ENCODE measurements at places on chromosomes 7 and 10.

GRCh38 chr7:124761164-124761715 is 4.4 kb downstream of the GPR37 start:
- DNase-seq = no peak

DNA sequence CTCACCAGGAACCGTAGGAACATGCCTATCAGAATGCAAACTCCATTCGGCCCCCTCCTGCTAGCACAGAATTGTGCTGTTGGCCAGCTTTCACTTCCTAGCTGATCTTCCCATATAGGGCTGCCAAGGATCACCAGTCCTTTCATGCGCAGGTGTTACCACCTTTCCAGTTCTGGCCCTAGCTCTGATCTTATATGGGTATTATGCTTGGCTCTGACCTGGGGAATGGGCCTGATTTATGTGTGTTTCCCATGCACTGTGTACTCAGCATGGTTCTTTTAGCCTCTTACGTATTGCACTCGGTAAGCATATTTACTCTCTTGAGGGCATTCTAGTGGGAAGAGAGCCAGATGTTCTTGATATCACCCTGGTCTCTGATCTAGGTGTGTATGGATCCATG is 11.1 kb downstream of the SLC35G1 start:
- DNase-seq = no peak

- no peak for DNase-seq
Measured at GRCh38 chr7:23333671-23334246, 34.6 kb downstream of the MALSU1 start.

- DNase-seq = no peak
Measured at GRCh38 chr10:89425000-89425399, 10.6 kb downstream of the IFIT5 start.

GRCh38 chr10:118816471-118817168 is 61.9 kb upstream of the CACUL1 start:
- DNase-seq = no peak

- no peak for DNase-seq
Measured at GRCh38 chr10:17088118-17088806, 41.3 kb downstream of the CUBN start.

GRCh38 chr7:99090771-99091542 is 53.0 kb downstream of the SMURF1 start:
- DNase-seq = no peak

DNA sequence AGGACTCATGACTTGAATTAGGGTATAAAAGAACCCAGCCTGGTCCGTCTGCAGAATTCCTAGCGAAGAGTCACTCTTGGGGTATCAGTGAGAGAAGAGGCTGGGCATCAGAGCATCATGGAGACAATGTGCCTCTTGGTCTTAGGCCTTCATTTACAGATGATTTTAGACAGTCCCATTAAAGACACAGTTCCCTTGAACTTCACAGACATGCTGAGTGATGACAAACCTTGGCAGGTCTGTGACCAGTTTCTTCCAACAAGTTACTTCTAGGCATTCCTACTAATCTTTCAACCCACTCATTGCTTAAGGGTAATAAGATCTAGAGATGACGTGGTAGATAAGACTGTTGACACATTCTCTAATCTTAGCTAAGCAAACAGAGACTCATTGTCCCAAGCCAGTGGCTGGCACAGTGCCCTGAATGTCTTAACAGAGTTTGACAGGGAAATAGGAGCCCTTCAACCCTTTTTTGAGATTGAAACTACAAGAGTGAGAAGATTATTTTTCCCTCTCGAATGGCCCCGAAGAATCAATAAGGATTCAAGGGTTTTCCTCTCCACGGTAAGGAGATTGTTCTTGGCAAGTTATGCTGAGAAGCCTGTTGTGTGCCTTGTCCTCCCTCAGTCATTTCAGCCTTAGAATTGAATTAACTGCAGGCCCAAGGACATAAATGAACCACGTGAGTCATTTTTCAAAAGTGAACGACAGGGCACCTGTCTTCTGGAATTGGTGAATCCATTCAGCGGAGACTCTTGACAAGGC is 281.1 kb downstream of the CCDC3 start:
- DNase-seq = no peak

DNA sequence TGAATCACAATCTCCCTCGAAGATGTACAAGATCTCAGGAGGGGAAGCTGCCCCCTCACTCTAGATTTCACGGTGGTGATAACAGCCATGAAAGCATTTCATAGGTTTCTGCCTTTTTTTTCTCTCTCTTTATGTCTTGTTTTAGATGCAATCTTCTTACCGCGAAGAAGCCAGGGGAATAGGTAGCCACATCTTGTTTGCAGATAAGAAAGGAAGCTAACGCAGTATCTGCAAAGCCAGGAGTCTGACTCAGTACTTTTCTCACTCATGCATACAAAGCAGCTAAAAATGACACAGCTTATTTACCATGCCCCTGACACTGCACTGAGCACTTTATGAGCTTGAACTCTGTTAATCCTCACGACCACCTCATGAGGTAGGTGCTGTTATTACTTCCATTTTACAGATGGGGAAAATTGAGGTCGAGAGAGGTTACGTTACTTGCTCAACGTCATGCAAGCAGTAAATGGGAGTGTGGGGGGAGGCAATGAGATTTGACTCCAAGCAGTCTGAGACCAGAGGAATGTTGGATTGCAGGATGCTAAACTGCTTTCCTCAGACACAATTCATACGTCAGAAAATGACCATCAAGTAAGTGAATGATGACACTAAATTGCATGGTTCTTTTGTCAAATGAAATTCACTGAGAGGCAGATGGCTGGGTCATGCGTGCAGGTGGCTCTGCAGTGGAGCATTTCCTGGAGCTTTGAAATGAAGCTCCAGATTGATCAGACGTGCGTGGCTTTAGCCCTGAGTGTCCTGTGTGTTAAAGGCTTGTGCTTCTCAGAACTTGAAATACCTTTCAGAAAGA is 3.3 kb downstream of the MAP3K8 start:
- peak; percentile 19 for DNase-seq

- no peak for DNase-seq
Measured at GRCh38 chr10:867807-868206, 63.7 kb downstream of the LARP4B start.

DNA sequence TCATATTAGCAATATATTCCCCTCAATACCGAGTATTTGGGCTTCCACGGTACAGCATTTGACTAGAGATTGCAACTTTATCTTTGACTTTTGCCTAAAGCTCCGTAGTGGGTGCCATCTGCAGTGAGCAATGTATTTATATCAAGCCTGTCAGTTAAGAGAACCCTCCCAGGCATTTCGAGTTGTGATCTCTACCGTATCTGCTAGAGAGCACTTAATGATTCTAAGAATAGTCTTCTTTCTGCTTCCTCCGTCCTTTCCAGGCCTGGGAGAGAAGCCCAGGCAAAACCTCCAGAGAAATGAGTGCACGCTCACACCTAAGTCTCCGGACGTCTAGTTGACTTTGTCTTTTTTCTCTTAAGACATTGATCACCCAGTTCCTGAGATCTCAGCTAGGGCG is 210.6 kb downstream of the KLF6 start:
- DNase-seq = no peak

DNA sequence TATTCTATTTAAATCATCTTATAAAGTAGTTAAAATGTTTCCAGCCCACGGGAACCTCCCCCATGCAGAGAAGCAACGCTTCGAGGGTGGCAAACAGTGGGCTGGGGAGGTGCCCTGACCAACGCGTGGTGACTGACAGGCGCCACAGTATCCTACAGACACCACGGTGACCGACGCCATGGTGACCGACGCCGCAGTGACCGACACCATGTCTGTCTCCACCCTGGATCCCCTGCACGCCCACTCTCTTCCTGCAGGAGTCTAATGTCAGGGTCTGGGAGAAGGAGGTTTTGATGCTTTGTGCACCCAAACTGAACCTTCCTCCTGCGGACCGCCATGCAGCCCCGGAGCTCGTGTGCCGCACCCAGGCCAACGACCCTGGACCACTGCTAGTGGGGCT is 464.4 kb downstream of the PTPRN2 start:
- no peak for DNase-seq

DNA sequence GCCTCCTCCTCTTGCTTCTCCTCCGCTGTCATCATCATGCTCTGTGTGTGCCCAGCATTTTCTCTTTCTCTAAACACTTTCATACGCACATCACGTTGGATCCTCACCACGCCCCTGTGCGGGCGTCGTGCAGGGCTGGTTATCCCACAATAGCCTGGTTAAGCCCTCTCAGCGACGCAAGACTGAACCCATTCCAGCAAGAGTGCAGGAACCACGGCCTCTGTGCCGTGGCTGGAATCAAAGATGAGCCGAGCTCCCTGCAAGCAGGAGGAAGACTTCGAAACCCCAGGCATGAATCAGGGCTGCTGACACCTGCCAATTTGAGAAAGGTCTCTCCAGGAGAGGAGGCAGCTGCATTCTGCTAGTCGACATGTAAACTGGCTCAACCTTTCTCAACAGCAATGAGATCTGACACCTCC is 74.8 kb upstream of the FOXK1 start:
- DNase-seq = no peak

DNA sequence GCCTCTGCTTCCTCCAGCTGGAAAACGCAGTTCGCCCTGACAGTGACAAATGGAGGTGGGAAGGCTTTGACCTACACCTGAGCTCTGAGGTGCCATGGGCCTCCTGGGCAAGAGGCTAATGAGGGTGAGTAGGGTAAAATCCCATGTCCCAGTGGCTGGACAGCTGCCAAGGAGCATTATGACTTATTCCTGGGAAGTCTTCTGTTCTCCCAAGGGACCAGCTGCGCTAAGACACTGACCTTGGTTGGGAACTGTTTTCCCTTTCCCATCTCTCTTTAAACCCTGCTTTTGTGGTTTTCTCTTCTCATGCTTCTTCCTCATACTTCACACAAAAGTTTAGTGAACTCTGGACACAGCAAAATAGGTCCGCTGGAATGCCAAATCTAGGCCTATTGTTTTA is 72.6 kb downstream of the COPG2 start:
- no peak for DNase-seq

- no peak for DNase-seq
Measured at GRCh38 chr10:26335574-26336093, 102.5 kb upstream of the APBB1IP start.

Measured in GDM1 (cell line).